Gastrocnemius medialis (tissue), 4 donors: ENCODE measurements at places on chromosomes 3 and 15. TPM values are rescaled to one million over a fixed set of nuclear protein-coding genes. Genes with fewer than 3 reads are reported as not detected.

Gene MB21D2
- total RNA-seq = 3.8 TPM

Gene SPRED1
- total RNA-seq = 7.2 TPM

Gene ITGA11
- total RNA-seq = 3.4 TPM

Gene ETV5
- 19.0 TPM for total RNA-seq

Gene ATP13A5
- not detected for total RNA-seq

DNA sequence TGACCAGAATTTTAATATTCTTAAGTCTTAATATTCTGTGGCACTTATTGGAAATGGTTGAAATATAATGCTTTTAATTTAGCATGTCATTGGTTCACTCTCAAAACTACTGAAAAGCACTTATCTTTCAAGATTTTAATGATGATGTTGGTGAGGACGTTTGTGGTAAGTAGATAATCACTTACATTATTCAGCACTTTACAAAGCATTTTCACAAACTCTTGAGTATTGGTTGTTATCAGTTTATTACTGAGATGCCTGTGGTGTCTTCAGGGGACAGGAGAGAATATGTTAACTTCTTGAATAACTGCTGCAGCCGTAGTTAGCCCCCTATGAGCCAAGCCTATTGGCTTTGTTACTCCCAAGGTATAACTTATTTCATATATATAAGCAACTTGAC is 15.2 kb downstream of the TGFBR2 start:
- peaks cover 24% of the 10 kb centered on the region for H3K4me1 ChIP-seq
- H3K27ac ChIP-seq = peak overlapping the region; percentile 19
- DNase-seq = no peak
- no peaks in the 10 kb centered on the region for H3K27me3 ChIP-seq
- H3K36me3 ChIP-seq = no peaks in the 10 kb centered on the region

DNA sequence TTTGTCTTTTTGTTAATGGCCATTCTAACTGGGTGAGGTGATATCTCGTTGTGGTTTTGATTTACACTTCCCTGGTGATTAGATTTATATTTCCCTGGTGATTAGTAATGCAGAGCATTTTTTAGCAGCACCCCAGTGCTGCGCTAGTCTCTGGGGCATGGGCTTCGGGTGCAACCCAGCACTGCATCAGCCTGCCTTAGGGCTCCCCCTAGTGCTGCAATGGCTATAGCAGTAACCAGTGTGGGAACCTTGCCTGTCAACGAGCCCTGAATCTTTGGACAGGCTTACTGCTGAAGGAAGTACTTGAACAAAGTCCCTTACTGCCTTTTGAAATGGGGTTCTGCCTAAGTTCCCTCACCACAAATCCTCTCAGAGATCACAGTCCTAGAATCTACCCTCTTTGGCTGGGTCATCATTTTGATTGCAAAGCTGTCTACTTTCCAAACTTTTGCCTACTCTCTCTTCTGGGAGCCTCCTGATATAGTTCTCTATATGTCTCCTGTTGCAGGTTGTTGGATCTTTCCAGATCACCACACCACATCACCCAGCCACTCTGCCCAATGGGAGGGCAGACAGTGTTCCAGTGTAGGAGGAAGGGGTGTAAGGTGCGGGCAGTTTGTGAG is 79.2 kb upstream of the CCNL1 start:
- no peaks in the 10 kb centered on the region for H3K27me3 ChIP-seq
- H3K4me1 ChIP-seq = no peaks in the 10 kb centered on the region
- peak; percentile 34 for DNase-seq
- no peaks in the 10 kb centered on the region for H3K36me3 ChIP-seq
- H3K4me3 ChIP-seq = no peak overlapping the region

DNA sequence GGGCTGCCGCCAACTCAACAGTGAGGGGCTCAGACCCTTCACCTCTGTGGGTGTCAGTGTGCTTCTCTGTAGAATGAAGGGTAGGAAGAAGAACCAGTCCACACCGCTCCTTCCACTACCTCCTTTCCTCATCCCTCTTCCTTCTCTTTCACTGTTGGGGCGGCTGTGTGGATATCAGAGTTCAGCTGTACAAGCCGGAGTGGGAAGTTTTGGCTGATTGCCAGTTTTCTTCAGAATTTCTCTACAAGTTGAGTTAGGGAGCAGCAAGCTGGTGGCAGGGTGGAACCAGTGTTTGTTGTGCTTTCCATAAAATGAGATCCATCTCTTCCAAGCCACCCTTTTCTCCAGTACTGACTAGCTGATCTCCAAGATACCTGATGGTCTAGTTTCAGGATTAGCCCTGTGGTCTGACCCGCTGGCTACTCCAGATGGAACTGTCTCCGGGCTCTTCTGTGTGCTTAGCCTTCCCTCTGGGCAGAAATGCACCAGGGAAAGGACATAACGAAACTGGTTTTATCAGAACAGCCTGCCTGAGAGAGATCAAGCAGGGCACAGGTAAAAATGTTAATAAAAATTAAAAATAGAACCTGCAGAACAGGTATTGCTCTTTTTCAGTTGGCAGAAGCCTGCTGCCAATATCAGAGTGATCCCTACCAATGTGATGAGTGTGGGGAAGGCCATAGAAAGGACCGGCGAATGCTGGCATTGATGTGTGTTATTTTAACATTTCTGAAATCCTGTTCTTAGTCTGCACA is 169.9 kb upstream of the TSC22D2 start:
- no peak for DNase-seq
- H3K27me3 ChIP-seq = no peaks in the 10 kb centered on the region
- peaks cover 40% of the 10 kb centered on the region for H3K4me1 ChIP-seq
- H3K4me3 ChIP-seq = no peak overlapping the region

DNA sequence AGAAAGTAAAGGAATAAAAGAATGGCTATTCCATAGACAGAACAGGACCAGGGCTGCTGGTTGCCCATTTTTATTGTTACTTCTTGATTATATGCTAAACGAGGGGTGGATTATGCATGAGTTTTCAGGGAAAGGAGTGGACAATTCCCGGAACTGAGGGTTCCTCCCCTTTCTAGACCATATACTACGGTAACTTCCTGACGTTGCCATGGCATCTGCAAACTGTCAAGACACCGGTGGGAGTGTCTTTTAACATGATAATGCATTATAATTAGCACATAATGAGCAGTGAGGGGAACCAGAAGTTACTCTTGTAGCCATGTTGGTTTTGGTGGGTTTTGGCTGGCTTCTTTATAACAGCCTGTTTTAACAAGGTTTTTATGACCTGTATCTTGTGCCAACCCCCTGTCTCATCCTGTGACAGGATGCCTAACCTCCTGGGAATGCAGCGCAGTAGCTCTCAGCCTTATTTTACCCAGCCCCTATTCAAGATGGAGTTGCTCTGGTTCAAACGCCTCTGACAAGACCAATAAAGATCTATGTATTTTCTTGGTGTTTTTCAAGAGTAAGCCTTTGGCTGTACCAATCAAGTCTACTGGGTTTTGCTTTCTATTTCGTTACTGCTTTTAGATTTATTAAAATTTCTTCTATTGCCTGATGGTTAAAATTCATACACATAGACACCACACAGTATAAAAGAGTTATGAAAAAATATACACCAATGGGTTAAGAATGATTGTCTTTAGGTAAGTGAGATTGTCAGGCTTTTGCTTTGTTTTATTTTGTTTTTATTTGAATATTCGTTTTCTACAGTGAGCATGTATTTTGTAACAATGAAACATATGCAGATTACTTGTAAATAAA is 37.4 kb upstream of the CTDSPL start:
- no peak overlapping the region for H3K4me3 ChIP-seq
- no peak for DNase-seq

DNA sequence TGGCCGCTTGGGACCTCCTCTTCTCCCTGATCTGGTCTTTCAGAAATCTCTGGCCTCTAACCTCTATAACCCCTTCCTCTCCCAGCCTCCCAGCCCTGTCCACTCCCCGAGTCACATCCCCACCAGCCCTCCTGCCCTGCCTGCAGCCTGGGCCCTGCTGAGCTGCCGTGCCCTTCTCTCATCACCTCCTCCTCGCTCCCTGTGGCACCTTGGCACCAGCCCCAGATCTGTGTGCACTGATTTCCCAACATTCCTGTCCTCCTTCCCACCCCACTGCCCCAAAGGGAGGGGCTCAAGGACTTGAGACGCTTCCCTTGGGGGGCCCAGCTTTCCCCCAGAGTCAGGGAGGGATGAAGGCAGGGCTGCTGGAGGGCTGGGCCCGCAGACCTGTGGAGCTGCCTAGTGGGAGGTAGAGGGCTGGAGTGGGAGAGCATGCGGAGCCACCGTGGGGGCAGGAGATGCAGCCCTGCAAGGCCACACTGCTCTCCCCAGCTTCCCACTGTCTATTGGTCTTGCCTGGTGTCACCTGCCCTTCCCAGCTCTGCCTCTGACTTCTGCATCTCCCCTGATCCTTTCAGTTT is 42.7 kb downstream of the EXOG start:
- no peaks in the 10 kb centered on the region for H3K4me1 ChIP-seq
- H3K36me3 ChIP-seq = no peaks in the 10 kb centered on the region
- H3K27me3 ChIP-seq = no peaks in the 10 kb centered on the region
- no peak overlapping the region for H3K4me3 ChIP-seq
